Stimulated activated CD8-positive, alpha-beta memory T cell treated with anti-CD3 and anti-CD28 coated beads, Interleukin-7, amount 100 ng/mL, for 4 hours (primary cell): ENCODE measurements at places on chromosomes 5 and 9.

DNA sequence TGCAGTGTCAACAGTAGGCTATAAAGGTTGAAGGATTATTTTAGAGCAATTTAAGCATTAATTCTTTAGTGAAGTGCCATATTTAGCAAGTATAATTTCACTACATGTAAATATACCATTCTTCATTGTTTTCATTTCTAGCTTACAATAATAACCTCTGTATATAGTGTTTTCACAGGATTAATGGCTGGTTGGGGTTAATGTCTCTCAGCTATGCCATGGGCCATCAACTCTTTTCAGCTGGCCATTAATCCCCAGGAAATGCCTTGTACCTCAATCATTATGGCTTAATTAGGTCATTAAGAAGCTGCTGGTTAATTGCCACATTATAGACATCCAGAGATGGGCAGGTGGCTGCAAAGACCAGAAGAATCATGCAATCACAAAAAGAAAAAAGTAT, 715.1 kb downstream of the MAT2B start:
- no peak for DNase-seq

- no peak for DNase-seq
These were observed 4.4 kb upstream of the ELL2 start for GRCh38 chr5:95966005-95966404.

DNA sequence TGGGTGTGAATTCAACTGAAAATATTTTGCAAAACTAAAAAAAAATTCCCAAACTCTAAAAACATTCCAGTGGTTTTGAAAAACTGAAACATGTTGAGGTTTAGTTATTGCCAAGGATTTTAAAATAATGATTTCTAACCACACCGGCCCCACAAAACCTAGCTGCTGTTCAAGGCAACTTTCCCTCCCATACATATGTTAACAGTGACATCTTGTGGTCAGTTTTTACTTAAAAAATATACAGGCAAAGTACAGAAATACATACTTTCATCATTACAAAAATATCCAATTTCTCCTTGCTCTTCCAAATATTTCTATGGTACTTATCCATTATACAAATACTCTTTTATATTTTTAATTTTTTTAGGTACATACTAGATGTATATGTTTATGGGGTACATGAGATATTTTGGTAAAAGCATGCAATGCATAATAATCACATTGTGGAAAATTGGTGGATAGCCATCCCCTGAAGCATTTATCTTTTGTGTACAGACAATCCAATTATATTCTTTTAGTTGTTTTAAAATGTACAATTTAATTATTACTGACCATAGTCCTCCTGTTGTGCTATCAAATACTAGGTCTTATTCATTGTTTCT, 34.4 kb upstream of the MRPS30 start:
- DNase-seq = no peak

DNA sequence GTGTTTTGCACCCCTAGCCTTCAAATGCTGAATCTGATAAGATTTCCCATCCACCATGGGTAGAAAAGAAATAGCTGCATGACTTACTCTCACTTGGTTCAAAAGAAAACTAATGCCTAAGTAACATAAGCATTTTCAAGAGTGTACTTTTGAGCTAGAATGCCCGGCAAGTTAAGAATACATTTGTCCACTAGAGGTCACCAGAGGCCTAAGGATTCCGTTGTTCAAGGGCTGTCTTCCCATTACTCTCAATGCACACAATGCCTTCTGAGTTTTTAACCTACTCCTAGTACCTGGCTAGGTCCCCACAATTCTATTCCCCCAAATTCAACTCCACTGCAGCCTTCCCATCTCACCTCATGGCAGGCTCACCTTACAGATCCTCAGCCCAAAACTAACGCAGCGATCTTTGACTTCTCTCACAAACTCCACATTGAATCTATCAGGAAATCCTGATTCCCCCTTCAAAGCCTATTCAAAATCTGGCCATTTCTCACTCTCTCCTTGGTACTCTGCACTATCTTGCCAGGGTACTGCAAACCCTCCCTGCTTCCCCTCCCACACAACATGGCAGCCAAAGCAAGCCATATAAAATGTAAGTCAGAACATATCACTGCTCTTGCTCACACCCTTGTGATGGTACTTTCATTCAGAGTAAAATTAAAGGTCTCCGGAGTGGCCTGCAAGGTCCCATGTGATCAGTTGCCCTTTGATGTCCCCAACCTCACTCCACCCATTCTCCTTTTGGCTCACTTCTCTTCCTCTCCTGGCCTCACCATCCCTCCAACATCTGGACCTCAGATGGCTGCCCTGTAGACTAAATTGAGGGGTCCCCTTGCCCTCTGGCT, 13.4 kb downstream of the OXCT1 start:
- DNase-seq = no peak

- DNase-seq = peak; percentile 24
These were observed 1.1 kb downstream of the FEM1C start for GRCh38 chr5:115543365-115544042.
